ENCODE measurements at places on chromosomes 3 and 15.
A peak's percentile ranks its signal among the peaks of the same experiment; 100 is the strongest.

DNA sequence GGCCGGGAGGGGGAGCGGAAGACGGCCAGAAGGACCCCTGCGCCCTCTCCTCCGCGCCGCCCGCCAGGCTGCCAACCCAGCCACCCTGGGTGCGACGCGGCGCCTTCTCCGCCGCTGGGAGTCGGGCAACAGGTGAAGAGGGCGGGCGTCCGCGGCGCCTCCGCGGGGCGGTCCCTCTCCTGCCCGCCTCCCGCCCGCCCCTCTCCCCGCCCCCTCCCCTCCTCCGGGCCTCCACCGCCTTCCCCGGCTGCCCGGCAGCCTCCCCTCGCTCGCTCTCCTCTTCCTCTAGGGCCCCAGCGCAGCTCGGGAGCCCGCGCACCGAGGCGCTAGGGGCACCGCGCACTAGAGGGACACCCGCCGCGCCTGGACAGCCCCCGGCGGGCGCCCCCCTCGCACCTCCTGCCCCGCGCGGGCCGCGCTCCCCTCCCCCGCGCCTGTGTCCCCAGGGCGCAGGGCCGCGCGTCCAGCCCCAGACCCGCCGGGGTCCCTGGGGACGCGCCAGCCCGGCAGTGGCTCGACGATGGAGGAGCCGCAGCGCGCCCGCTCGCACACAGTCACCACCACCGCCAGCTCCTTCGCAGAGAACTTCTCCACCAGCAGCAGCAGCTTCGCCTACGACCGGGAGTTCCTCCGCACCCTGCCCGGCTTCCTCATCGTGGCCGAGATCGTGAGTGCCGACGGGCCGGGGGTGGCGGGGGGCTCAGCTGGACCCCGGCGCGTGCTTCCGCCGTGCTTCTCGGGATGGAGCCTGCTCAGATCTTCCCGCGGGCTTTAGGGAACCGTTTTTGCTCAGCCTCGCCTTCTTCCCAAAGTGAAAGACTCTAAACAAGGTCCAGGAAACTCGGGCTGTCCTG lies at the start of gene CMTM8:
Gene CMTM8, plus strand, starts transcription at position 228 of the 854 bp plus-strand sequence. Its CDS starts 293 bp downstream, at position 521.
- peak; percentile 56 for DNase-seq

- DNase-seq = no peak
Measured at GRCh38 chr3:45337839-45338470, 50.4 kb upstream of the LARS2 start.

DNA sequence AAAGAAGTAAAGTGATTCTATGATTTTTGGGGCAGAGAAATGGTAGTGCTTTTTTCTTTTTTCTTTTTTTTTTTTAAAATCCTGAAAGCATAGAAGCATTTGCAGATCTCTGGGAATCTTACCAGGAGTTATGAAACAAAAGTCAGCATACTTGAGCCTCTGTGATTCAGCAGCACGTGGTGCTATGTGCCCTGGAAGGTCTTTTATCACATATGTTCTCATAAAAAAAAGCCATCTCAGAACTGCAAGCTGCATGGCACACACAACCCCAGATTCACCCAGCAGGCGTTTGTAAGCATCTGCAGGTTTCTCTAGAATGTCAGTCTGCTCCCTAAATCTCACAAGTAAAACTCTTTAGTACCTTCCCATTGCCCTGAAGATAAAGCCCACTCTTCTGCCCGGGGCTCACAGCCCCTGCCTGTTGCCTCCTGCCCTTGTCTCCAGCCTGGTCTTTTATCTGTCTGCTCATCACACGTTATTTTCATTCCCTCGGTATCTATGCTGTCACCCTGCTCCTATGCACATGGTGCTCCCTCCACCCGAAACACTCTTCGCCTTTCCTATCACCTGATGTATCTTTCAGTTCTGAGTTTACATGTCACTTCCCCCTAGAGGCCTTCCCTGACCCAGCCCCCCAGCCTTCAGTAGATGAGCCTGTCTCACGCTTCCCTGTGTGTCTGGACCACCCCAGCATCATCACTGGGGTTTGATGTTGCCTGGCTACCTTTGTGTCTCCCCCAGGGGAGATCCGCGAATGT lies 72.4 kb downstream of the CHDH start:
- no peak for DNase-seq

DNA sequence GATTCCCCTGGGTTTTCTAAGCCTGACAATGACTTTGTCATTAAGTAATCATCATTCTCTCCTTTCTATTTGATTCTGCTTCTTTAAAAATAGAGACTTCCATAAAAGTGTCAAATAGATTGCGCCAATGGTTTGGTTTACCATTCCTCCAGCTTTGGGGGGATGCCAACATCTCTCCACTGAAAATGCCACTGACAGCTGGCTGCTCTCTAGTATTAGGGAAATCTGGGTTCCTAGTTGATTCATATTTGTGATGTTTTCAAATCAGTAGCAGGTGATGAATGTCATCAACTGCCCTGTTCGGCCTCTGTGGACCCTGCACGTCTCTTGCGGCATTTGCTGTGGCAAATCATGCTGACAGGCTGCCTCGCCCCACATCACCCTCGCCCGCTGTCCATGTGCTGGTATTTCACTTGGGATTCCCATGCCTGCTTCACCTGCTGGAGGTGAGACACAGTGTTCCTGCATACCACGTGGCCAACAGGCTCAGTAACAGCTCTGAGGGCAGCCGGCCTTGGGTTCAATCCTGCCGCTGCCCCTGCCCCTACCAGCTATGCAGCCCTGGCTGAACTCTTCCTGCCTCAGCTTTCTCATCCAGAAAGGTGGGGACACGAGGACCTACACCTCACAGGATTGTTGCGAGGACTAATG lies 28.1 kb downstream of the ZXDC start:
- DNase-seq = no peak

DNA sequence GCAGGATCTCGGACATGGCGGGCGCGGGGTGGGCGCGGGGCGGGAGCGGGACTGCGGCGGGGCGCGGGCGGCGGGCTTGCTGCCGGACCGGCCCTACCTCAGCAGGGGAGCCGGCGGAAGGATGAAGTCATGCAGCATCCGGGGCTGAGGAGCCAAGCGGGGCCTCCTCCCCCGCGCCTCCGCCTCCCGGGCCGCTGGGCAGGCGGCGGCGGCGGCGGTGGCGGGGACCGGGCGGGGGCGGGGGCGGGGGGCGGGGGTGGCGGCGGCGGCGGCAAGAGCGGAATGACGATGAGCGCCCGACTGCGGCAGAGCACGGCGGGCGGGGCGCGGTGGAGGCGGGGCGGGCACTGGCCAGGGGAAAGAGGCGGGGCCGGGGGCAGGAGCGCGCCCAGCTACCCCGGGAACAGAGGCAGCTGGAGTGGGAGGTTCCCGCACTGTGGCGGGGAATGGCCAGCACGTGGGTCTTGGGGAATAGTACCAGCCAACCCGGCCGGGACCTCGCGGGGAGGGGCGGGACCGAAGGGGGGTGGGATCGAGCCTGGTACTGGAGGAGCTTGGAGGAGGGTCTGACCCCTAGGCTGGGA lies at the start of gene CAMK2N2:
Gene CAMK2N2, minus strand, starts transcription at position 284 of the 584 bp plus-strand sequence. Its CDS starts 268 bp downstream, at position 16.
- DNase-seq = peak; percentile 22

DNA sequence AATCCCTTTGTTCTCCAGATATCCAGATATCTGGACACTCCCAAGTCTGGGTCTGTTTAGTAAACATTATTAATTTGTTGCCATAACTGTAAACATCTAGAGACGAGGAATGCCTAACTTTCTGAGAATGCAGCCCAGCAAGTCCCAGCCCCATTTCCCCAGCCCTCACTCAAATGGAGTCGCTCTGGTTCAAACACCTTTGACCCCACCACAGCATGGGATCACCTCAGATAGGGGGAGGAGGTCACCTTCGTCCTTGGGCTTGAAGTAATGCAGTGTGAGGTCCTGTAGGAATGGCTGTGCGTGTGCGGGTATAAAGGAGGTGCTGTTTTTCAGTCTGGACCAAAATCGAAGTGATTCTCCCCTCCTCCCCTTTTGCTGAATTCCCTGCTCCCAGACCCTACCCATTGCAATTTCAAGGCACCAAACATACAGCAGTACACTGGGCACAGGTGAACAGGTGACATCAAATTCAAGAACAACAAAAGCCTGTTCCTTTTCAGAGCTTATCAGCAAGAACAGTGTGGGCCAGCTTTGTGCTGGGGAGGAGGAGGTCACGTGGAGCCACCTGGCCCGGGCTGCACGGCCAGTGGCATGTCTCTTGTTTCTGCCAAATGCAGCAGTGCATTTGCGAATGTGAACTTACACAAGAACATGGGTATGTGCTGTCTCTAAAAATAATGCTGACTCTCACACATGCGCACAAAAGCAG lies 57.5 kb upstream of the TRPM1 start:
- DNase-seq = no peak

GRCh38 chr3:111277226-111277625 lies 205.6 kb downstream of the NECTIN3 start:
- no peak for DNase-seq

DNA sequence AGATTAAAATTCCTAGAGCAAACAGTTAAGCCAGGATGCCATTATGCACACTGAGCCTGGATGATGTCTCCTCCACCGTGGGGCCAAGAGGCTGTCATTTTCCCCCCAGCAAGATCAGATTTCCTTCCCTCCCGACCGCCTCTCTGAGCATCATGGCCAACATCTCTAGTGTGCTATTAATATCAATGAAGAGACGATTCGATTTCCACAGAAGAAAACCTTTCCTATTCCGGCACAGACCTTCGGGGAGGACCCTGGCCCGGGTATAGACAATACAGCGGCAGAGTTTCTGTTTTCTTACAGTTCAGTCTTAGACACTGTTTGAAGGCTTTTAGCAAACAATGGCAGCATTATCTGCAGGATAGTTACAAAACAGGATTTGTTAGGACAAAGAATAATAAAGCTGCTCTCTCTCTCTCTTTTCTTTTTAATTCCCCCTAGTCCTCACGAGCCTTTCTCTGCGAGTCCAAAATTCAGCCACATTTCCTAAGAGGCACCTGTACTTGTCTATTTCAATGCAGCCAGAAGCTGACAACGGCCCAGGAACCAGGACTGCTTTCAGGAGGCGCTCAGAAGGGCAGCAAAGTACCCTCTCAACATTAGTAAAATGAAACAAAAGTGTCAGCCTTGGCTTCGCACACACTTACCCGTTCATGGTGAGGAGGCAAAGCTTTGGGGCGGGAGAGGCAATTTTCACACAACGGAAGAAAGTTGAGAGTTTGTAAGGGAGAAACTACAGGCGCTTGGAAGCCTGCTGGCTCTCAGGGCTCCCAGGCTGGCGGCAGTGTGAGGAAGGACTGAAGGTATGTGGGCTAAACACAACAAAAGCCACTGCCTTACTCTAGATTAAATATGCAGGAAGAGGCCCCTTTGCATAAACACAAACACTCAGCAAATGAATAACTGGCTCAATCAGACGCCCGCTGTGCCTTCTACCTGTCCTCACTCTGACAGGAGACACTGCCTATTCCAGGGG lies 278.0 kb downstream of the FOXP1 start:
- peak; percentile 35 for DNase-seq

- DNase-seq = no peak
Measured at GRCh38 chr15:51425517-51426040, 84.1 kb downstream of the GLDN start.

- no peak for DNase-seq
Measured at GRCh38 chr3:13210221-13210975, 137.2 kb upstream of the IQSEC1 start.

DNA sequence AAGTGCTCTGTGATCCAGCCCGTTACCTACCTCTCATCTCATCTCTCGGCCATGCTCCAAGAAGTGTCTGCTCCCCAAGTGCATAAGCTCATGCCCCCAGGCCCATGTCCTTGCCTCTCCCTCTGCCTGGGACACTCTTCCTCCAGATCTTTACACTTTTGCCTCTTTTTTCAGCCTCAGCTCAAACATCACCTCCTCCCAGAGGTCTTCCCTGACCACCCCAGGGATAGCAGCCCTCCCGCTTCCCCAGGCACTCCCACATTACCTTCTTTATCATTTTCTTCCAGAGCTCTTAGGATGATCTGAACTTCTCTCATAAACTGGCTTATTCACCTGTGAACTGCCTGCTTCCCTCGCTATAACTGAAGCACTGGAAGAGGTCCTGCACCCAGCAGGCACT lies 2.7 kb upstream of the FURIN start:
- no peak for DNase-seq

GRCh38 chr3:101179637-101180036 lies 140.7 kb downstream of the IMPG2 start:
- DNase-seq = no peak

DNA sequence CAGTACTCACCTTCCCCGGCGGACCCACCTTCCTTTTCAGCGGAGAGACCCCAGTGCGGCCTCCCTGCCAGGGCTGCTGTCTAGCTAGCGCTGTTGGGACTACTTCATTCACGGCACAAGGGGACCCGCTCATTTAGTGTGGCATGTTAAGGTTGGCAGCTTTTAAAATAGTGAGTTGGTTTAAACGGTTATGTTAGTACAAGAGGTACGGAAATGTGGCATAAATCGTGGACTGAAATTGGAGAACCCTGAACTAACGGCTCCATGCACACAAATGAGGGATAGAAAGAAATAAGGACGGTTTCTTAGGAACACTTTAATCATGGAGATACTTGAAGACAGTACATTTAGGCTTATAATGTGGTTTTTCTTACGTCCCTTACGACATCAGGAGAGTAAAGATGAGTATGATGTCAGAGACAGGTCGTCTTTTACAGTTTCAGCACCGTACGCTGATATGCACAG lies 752 bp downstream of the CEP63 start:
- DNase-seq = no peak

- no peak for DNase-seq
Measured at GRCh38 chr3:111325160-111325718, 216.8 kb upstream of the CD96 start.

DNA sequence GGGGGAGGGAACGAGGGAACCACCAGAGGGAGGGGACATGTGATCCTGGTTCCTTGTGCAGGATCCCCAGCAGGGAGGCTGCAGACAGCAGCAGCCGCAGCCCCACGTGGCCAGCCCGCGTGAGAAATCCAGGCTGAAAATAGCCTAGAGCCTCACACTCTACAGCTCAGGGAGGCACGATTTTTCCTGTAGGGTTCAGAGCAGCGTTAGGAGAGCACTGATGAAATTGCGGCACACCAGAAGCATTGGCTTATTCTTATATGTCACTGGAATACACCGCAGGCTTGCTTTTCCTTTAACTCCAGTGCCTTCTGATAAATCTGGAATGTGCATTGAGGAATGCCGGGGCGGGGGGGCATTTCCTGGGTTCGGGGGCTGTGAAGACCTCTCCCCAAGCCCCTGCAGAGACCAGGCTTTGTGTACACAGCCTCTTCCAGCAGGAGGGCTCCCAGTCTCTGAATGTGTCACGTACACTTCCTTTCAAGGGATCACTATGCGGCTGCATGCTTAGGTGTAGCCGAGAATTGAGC lies 193.0 kb downstream of the ATP10A start:
- no peak for DNase-seq

- peak; percentile 69 for DNase-seq
Measured at GRCh38 chr3:179260949-179261765, 10.2 kb upstream of the KCNMB3 start.
